ENCODE measurements at places on chromosomes 3 and 15.

- DNase-seq, result no peak
Measured at GRCh38 chr3:98434412-98434811, 28.6 kb upstream of the OR5K1 start.

GRCh38 chr3:138384976-138385375 lies 36.6 kb downstream of the MRAS start:
- no peak for DNase-seq

DNA sequence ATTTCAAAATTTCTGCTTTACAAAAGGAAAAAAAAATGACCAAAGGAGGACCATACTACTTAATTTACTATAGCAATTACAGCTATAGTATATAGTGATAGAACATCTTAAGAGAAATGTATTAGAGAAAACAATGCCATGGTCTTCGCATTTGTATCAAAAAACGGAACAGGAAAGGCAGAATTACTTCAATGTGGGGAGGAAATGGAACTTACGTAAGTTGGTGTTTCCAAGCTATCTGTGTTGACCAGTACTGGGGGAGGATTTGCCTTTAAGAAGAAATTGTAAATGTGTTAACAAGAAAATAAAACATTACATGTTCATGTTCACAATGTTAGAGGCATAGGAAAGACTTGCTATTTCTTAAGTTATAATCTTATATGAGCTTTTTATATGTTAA lies 119.9 kb upstream of the MELTF start:
- DNase-seq, result no peak

DNA sequence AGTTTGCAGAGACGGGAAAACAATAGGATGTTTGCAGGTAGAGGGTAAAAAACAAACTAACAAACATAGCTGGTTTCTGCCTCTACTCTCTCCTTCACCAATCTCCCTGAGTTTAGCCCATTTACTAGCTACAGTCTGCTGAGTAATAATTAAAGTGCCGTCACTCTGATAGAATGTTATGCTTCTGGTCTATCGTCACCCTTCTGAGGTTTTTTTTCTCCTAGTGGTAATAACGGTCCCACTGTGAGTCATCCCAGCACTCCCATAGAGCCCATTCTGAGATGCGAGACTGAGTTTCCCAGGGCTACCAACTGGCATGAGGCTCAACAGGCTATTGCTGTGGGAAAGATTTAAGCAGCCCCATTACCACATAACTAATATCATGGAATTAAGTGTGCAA lies 56.4 kb downstream of the PLAAT1 start:
- no peak for DNase-seq

GRCh38 chr3:146577662-146578061 lies 27.5 kb downstream of the PLSCR5 start:
- no peak for DNase-seq

- DNase-seq, result no peak
Measured at GRCh38 chr3:183193762-183194689, 31.5 kb upstream of the LAMP3 start.

- DNase-seq, result no peak
Measured at GRCh38 chr3:140830391-140830790, 111.2 kb upstream of the SLC25A36 start.

- no peak for DNase-seq
Measured at GRCh38 chr3:59310736-59311135, 260.9 kb upstream of the CFAP20DC start.

DNA sequence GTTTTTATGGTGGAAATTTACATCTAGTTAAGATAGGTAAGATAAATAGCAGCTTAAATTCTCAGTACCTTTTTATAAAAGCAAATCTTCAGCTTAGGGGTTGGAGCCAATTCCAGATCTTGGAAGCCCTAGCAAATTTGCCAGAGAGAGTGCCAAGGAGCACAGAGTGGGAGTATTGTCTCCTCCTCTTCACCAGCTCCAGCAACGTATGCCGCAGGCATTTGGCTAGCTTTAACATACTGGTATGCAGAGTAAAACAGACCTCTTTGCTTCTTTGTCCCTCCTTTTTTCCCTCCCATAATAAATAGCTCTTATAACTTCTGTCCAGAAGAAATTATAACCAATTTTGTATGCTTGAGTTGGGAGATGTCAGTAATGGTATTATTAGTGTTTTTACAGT lies 140.4 kb downstream of the DIPK2A start:
- DNase-seq, result no peak
